Hepatic stellate cell (primary cell): ENCODE measurements at places on chromosomes 6 and 20.
A peak's percentile ranks its signal among the peaks of the same experiment; 100 is the strongest.

- DNase-seq, result no peak
Measured at GRCh38 chr6:5606546-5606945, 345.2 kb downstream of the FARS2 start.

- no peak for DNase-seq
Measured at GRCh38 chr6:126267626-126268025, 72.3 kb upstream of the CENPW start.

- DNase-seq, result no peak
Measured at GRCh38 chr6:81613606-81614005, 138.9 kb downstream of the TENT5A start.

DNA sequence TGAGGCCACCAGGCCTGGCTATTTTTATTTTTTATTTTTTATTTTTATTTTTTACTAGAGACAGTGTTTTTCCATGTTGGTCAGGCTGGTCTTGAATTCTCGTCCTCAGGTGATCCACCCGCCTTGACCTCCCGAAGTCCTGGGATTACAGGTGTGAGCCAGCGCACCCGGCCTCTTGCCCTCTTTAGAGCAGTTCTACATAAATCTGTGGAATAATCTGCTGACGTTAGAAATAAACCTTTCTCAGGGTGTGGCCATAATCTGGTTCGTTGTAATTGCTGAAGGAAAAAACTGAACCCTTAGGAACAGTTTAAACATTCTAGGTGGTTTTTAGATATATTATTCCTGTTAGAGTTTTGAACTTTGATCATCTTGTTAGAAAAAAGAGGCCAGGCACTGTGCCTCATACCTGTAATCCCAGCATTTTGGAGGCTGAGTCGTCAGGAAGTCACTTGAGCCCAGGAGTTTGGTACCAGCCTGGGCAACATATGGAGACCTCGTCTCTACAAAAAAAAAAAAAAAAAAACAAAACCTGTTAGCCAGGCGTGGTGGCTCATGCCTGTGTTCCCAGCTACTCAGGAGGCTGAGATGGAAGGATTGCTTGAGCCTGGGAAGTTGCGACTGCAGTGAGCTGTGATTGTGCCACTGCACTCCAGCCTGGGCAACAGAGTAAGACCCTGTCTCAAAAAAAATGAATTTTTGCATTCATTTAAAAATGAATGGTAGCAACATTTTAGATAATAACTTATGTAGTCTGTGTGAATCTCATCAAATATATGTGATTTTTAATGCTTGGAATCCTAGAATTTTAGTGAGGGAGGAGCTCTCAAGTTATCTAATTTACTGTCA, 24.2 kb downstream of the ASXL1 start:
- DNase-seq, result no peak

DNA sequence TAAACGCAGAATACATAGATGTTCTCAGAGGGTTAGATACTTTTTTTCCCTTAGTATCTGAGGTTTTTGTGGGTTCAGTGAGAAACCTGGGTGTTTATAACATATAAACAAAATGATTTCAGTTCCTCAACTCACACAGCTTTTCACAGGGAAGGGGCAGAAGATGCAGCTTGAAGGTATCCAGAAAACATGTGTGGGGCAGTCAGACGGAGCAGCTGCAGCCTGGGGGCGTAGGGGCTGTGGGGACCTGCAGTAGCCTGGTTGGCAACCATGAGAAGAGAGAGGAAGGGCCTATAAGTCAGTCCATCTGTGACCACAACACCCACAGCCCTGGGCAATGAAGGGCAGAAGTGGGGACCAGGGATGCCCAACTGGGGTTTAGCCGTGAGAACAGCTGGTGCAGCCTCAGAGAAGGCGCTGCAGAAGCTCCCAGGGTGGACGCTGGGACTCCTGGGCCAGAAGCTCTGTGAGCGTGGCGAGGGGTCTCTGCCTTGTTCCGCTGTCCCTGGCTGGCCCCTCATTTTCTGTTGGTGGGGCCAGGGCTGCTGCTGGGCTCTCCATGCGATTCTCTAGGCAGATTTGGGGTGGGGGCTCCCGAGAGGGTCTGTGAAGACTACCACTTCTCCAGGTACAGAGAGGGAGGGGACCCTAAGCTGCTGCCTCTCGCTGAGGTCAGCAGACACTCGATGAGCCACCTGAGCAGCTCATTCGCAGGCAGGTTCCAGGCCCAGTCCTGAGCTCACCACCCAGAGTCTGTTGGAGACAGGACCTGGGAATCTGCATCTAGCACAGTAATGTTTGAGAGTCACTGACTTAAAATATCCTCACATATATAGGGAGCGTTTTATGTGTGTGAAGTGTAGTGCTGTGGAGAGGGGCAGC, 181.2 kb downstream of the ZDHHC14 start:
- no peak for DNase-seq

- DNase-seq, result peak; percentile 24
Measured at GRCh38 chr6:29696147-29697125, 15.5 kb upstream of the ZFP57 start.
